ENCODE measurements at places on chromosomes 4 and X.

DNA sequence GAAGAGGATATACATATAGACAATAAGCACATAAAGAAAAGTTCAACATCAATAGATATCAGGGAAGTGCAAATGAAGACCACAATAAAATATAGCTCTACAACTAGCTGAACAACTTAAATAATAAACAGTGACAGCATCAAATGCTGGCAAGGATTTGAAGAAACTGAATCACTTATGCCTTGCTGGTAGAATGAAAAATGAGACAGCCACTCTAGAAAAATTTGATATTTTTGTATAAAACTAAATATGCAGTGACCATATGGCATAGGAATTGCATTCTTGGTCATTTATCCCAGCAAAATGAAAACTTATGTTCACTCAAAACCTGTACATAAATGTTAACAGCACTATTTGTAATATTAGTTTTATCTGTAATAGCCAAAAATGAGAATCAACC lies 1102.0 kb downstream of the C4orf33 start:
- DNase-seq: no peak

- no peak for DNase-seq
These were observed 918 bp downstream of the IGSF1 start for GRCh38 chrX:131288188-131288587.

GRCh38 chr4:8910100-8910821 lies 38.6 kb upstream of the HMX1 start:
- DNase-seq: no peak

DNA sequence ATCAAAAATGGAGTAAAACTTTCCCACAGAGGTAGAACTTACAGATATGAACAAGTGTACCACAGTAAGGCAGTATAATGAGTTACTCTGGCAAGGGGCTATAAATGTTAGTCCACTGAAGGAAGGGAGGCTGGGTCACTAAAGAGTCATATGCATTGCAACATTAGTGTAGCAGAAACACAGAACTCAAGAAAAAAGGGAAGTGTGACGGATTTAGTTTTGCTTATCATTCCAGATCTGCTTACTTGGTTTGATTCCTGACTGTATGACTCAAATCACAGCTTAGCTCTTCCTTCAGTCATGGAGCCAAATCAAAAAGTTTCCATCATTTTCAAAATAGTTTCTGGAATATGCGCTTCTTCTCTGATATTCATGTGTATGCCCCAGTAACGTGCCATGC lies 148.7 kb downstream of the FSTL5 start:
- peak; percentile 49 for DNase-seq

DNA sequence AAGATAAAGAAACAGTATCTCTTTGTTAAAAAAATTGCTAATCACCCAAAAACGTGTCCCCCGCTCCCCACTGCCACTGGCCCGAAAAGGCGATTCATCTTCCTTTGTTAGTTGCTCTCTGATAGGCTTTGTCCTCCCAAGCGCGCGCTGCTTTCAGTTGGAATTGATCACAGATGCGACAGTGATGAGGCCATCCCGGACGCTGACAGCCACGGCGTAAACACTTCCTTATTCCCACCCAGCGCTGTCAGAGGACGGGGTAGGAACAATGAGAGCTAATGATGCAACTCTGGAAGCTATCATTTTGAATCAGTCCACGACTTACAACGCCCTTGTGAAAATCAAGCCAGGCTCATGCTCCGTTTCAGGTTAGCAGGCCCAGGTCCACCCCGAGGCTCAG lies 21.4 kb downstream of the SOD3 start:
- DNase-seq: no peak

DNA sequence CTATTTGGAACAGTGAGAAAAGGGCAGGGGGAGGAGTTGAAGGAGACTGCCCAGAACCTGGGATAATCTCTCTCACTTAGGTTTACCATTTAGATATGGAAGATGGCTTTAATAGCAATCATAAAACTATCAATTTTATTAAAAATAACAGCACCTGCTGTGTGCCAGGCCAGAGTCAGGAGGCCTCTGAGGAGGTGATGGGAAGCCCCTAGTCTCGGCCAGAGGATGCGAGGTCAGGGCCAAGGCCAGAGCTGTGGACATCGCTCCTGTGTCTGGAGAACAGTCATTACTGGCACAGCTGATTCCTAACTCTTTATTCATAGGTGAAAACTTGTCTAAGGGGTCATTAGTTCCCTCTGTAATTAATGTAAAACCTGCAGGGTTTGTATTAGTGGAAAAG lies 4.2 kb upstream of the IQSEC2 start:
- DNase-seq: no peak

GRCh38 chr4:83489711-83490326 lies 4.9 kb upstream of the ABRAXAS1 start:
- no peak for DNase-seq

- DNase-seq: peak; percentile 8
These were observed 259.1 kb downstream of the CAMK2D start for GRCh38 chr4:113502476-113502875.
